NAMALWA (cell line): ENCODE measurements at places on chromosomes 11 and 22.

DNA sequence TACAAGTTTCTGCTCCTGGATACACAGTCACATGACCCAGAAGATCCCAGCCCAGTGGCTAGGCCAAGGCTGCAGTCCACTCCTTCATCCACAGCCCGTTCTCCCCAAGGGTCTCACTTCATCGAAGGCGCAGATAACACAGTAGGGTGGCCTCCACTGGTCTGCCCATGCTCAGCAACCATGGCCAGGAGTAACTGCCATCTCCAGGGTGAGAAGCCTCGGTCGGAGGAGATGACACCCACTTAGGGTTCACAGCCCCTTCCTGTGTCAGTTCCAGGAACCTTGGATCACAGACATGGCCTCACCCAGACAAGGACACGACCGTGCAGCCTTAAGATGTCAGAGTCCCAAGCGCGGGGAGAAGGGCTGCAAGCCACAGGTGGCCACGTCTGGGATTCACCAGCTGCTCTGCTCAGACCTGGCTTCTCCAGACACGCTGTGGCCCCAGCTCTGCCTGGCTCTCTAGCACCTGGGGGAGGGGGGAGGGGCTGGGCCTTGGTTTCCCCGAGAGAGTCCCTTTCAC lies 2.6 kb downstream of the BET1L start:
- no peak for DNase-seq

DNA sequence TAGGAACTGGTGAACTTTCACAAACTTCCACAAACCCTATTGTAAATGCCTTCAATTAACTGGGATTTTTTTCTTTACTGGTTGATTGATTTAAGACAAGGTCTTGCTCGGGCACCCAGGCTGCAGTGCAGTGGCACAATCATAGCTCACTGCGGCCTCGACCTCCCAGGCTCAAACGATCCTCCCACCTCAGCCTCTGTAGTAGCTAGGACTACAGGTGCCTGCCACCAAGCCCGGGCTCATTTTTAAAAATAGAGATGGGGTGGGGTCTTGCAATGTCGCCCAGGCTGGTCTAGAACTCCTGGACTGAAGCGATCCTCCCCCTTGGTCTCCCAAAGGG lies 35.7 kb upstream of the POLA2 start:
- DNase-seq: no peak

DNA sequence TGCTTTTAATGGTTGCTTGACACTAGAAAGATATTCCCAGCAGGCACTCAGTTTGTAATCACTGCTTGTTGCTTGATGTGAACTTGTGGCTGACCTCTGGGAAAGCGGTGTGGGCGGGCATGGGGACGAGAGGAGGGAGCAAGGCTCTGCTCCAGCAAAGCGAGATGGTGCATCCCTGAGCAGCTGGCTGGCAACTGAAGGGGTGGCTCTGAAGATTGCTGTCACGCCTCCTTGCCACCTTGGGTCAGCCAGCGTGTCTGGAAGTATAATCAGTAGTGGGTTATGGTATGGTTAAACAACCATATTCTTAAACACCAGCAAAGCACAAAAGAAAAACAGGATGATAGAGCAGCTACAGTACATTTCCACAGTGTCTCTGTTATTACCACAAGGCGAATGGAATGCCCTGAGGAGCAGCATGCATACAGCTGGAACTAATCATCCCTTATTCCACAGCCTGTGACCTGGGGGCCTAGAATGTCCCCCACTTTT lies 124.5 kb downstream of the TRIM44 start:
- no peak for DNase-seq

GRCh38 chr11:63660972-63661371 lies 10.2 kb downstream of the ATL3 start:
- no peak for DNase-seq
